ENCODE measurements at places on chromosomes 16 and 17. TPM values are rescaled to one million over a fixed set of nuclear protein-coding genes. Genes with fewer than 3 reads are reported as not detected.

The ST3GAL2 gene
- total RNA-seq, result 23.5 TPM

The HYDIN gene
- total RNA-seq, result 0.65 TPM

GRCh38 chr17:72565758-72566157 lies 444.9 kb downstream of the SOX9 start:
- DNase-seq, result no peak

DNA sequence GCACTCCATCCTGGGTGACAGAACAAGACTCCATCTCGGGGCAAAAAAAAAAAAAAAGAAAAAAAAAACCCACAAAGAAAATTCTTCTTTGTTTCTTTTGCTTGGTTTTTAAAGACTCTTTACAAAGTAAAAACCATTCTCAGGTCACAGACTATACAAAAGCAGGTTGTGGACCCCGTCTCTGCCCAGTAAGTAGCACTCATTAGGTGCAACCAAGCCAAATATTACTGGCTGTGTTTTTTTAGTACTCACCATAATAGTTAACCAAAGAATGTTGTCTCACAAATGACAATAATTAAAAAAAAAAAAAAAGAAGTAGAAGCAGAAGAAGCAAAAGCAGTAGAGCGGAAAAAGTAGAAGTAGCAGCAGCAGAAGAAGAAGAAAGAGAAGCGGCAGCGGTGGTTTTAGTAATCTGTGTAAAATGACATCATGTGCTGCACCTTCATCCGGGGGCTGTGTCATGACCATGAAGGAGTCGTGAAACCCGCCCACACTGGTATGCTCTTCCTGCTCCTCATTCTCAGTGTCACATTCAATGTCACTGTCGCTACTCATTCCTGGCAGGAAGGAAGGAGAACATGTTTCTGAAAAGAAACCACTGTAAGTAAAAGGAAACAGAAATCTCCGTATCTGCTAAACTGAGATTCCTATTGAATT lies 105.4 kb downstream of the TRIM37 start:
- DNase-seq, result peak; percentile 51

DNA sequence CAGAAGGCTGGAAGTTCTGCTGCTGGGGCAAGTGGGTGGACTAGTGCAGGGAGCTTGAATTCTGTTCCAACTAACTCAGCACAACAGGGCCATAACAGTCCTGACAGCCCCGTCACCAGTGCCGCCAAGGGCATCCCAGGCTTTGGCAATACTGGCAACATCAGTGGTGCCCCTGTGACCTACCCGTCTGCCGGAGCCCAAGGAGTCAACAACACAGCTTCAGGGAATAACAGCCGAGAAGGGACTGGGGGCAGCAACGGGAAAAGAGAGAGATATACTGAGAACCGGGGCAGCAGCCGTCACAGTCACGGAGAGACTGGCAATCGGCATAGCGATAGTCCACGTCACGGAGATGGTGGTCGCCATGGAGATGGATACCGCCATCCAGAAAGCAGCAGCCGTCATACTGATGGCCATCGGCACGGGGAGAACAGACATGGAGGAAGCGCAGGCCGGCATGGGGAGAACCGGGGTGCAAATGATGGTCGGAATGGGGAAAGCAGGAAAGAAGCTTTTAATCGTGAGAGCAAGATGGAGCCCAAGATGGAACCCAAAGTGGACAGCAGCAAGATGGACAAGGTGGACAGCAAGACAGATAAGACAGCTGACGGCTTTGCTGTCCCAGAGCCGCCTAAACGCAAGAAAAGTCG lies 9.4 kb upstream of the PSMC5 start:
- no peak for DNase-seq

The KAT7 gene
- 49.0 TPM for total RNA-seq

The PKMYT1 gene
- 2.9 TPM for total RNA-seq

GRCh38 chr16:83205896-83206295 lies 579.1 kb downstream of the CDH13 start:
- DNase-seq, result no peak

The ITGAE gene
- 15.7 TPM for total RNA-seq

- no peak for DNase-seq
Measured at GRCh38 chr17:9771465-9771864, 19.9 kb downstream of the DHRS7C start.

DNA sequence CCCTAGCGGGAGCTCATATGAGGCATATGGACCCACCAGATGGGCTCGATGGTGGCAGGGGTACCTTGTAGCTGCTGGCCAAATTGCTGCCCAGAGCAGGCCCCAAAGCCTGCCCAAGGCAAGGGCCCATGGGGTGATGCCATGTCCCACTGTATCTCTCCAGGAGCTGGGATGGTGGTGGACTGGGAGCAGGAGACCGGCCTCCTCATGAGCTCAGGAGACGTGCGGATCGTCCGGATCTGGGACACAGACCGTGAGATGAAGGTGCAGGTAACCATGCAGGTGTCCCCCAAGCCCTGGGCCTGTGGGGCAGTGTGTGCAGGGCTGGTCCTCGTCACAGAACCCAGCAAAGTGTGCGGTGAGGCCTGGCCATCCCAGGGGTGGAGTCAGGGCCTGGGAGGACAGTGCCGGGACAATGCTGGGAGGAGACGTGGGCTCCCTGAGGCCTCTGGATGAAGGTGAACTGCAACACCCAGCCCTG lies 34.1 kb upstream of the CHMP6 start:
- DNase-seq, result peak; percentile 17

- no peak for DNase-seq
Measured at GRCh38 chr16:69593751-69594255, 28.0 kb downstream of the NFAT5 start.

DNA sequence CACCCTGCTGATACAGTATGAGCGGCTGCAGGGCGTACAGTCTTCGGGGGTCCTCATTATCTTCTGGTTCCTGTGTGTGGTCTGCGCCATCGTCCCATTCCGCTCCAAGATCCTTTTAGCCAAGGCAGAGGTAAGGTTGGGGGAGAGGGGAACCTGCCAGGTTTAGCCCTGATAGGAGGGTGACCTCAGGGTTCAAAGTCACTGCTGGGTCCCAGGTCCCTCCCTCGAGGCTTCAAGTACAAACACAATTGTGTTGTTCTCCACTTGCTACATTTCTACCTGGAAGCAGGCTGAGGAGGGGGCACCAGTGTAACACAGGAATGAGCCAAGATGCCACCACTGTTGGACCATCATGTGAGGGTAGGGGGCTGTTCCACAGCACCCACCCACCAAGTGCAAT lies 22.4 kb downstream of the ABCC3 start:
- no peak for DNase-seq
